Stimulated activated CD4-positive, alpha-beta T cell treated with anti-CD3 and anti-CD28 coated beads, TNF-alpha, amount 100 ng/mL, for 48 hours (primary cell): ENCODE measurements at places on chromosomes 11 and 22.

DNA sequence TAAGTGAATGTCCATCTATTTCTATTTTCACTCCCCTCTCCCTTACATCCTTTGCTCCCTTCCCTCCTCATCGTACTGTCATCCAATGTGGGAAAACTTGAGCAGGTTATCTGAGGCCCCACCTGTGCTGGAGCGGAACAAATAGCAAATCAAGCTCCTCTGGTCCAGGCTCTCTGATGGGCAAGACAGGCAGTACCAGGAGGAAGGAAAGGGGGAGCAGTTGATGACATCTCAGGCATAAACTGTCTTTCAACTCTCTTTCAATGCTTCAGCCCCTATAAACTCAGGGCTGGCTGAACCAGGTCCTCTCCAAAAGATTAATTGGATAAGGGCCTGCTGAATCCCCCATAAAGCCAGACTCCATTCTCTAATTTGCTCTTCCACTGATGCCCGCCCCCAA lies 1.5 kb upstream of the CCKBR start:
- DNase-seq, result no peak

DNA sequence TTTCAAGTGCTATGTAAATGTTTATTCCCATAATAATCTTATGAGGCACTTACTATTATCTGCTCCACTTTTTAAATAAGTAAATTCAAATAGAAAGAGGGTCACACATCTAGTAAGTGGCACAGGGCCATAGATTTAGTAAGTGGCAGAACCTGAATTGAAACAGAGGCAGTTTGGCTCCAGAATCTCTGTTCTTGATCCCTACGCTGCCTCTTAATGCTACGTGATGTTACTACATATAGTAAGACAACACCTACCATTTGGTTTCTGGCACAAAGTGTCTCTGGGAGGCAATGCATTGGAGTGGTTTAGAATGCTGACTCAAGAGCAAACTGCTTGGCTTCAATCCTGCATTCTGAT lies 1018.3 kb downstream of the DLG2 start:
- no peak for DNase-seq

DNA sequence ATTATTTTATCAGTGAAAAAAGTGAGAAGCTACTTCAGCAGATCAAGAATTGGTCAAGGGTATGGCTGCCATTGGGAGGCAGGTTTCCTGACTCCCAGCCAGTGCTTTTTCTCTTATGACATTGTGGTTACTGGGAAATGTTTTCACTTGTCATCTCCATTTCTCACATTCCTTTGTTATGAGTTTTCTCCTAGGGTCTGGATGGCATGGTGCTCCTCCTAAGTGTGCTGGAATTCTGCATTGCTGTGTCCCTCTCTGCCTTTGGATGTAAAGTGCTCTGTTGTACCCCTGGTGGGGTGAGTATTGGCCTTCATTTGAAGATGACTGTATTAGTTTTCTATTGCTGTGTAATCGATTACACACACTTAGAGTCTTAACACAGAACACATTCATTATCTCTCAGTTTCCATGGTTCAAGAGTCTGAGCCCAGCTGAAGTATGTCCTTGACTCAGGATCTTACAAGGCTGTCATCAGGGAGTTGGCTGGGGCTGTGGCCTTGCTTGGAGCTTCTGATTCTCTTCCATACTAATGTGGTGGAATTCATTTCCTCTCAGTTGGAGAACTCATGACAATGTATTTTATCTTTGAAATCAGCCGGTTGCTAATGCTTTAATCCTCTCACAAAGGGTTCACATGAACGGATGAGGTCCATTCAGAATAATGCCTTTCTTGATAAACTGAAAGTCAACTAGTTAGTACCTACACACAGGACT lies 21.0 kb upstream of the MS4A6E start:
- no peak for DNase-seq

DNA sequence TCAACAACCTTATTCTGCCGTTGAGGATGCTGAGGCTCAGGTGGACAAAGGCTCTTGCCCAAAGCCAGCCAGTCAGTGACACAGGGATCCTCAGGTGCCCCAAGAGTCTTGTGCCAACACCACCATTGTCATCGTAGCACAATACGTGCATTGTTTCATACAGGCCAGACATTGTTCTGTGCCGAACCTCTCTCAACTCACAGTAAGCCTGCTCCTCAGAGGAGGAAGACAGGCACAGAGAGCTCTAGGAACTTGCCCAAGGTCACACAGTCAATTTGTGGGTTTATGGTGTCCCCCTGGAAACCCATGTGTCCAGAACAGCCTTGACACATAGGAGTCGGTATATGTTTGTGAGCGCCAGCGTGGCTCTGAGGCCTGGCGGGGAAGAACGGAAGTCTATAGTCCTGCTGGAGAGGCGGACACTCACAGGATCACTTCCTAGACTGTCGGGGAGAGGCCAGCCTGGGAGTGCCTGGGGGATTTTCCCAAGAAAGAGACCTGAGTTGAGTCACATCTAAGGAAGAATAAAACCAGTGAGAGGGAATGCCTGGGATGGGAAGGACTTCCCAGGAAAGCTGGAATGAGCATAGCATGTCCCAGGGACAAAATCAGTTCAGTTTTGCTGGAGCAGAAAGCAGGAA lies 20.2 kb downstream of the LIF start:
- DNase-seq, result no peak

- no peak for DNase-seq
Measured at GRCh38 chr22:46651316-46651715, 31.1 kb downstream of the GRAMD4 start.

GRCh38 chr11:117679461-117679860 lies 117.6 kb downstream of the DSCAML1 start:
- DNase-seq, result no peak

GRCh38 chr11:77060234-77060633 lies 6.5 kb upstream of the CAPN5 start:
- no peak for DNase-seq

DNA sequence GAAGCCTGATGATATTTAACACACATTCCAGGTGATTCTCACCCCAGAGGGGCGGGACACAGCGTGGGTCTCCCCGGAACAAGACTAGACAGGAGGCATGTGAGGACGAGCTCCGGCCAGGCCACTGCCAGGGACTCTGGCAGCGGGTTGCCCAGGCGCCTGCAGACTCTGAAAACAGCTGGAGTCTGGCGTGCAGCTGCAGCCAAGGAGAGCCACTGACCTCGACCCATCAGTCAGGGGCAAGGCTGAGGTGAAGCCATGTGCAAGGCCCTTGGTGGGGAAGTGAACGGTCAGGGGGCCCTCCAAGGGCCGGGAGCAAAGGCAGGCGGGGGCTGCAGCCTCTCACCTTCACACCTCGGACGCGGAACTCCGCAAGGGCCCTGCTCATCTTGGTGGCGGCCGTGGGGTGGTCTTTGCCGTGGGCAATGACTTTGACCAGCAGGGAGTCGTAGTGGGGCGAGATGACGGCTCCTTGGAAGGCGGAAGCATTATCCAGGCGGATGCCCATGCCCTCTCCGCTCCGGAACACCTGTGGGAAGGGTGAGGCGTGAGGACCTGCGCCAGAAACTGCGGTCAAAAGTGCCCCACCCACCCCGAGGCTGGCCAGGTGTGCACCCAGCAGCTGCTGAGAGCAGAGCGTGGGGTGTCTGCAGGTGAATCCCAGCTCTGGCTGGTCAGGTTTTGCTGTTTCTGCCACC lies 6.7 kb downstream of the LRFN4 start:
- DNase-seq, result no peak

DNA sequence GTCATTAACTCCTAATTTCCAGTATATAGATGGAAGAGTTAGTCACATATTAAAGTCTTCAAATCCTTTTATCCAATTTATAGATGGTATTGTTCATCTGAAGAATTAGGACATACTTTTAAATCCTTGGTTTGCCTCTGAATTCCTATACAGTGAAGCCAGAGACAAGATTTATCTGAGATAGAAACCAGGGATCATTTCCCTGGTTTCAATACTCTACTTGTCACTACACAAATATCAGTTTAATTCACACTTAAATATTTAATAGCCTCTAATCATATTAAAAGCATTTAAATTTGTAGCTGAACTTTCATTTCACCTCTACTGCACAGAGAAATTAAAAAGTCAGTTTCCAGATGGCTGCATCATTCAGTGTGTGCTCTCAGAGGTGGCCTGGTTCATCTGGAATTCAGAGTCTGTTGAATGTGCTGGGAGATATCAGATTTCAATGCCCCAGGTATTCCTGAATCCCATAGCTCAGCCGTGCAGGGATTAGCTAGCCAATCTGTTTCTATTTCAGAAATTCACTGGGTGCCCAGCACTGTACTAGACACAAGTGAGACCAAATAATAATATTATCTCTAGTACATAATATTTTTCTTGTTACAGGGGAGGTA lies 344.3 kb downstream of the AASDHPPT start:
- no peak for DNase-seq

DNA sequence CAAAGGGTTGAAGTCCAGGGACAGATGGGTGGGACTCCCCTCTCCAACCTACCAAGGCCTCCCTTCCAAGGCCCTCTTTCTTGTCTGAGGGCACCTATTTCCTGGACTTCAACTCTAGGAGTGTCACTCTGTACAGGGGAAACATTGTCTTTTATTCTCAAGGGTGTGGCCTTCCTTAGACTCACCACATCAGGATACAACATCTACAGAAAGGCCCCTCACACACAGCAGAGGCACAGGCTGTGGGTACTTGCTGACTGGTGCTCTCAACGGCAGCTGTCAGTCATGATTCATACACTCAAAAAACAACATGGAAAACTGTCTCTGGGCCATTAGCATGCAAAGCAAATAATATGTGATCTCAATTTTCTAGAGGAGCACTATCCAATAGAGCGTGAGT lies 78.0 kb downstream of the RCN1 start:
- no peak for DNase-seq

DNA sequence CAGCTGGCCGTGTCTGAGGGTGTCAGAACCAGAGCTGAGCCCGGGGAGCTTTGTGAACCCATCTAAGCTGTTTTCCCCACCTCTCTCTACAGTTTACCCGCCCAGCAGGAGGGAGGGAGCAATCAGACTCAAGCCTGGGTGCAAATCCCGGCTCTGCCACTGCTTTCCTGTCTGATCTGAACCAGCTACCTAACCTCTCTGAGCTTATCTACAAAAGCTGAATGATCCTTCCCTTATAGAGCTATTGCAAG lies 252 bp downstream of the APOL2 start:
- DNase-seq, result no peak

DNA sequence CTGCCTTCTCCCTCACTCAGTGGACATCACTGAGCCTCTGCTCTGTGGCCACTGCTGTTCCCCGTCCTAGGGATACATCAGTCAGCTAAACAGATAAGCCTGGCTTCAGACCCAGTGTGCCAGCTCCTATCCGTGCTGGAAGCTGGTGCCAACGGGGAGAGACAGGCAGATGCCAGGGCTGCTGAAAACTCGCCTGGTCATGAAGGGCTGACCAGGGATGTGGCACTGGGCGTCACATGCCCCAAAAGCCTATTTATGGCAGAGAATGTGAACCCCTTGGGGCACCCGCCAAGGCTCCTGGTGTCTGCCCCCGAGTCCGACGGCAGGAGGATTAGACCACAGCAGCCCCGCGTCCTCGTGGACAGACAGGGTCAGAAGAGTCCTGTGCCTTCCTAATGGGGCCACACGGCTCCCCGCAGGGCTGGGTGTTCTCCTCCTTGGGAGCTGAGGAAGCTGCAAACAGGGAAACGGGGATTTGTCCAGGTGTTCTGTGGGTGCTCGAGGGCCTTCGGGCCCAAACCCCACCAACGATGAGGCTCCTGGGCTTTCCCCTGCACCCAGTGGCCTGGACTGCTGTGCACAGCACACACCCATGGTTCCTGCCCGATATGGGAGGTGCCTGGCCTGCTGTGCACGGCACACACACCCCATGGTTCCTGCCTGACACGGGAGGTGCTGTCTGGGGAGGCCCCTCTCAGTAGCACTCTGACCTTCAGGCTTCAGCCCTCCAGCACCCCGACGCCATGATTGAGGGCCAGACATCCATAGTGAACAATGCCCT lies 19.9 kb downstream of the ANO1 start:
- DNase-seq, result no peak

GRCh38 chr11:100719362-100719761 lies 32.3 kb downstream of the ARHGAP42 start:
- no peak for DNase-seq

- DNase-seq, result no peak
Measured at GRCh38 chr11:68324695-68325094, 12.3 kb downstream of the LRP5 start.

DNA sequence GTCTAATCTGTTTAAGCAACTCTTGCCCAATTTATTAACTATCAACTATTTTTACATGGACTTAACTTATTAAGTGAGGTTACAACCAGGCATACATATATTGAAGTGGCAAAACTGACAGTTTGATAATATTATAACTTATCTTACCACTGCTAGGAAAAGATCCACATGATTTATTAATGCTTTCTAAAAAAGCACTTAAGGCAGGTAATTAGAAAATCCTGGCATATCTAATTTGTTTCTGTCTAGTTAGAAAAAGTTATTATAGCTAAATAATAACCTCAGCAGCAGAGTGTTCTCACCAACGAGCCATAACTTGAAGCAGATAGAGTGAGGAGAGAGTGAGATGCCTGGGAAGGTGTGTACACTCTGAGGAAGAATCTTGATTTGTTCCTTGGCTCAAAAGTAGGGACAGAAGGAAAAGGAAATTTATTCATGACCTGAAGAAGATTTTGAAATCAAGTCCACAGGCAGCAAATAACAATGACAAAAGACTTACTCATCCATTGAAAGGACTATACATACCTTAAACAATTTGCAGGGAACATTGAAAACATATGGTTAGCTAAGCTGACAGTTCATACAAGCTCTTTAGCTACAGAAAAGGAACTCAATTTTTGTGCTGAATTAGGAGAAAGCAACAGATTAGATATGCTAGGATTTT lies 7.1 kb upstream of the MUC15 start:
- DNase-seq, result no peak

DNA sequence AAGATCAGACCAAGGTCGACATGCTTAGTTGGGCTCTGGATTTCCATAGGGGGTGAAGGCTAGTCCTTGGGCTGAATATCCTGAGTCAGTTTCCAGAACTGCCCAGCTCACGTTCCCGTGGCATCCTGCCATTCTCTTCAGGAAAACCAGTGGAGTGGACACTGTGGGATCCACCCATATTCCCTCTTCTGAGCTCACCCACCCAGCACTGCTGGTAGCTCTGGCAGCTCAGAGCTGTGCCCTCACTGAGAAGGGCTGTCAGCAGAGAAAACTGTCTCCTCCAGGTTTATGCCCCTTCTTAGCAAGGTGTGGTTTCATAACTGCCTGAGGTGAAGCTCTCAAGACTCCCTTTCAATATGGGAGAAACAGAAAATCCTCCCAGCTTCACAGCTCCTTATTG lies 111.7 kb downstream of the GGTLC2 start:
- DNase-seq, result no peak

DNA sequence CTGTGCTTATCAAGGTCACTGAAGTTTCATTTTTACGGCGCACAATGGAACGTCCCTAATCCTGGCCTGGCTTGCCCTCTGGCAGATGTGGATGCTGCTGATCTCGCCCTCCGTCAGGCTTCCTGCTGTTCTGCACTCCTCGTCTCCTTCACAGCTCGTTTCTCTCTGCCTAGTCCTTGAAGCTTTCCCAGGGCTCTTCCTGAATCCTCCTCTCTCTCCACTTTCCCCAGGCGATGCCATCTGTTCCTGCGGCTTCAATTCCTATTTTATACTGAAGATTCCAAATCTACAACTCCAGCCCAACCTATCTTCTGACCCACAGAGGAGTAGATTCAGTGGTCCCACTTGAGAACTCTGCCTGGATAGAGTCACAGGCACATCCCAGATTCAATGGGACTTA lies 14.2 kb downstream of the SLC22A8 start:
- no peak for DNase-seq

- no peak for DNase-seq
Measured at GRCh38 chr11:101442171-101442570, 141.6 kb downstream of the TRPC6 start.
